Foreskin fibroblast (primary cell): ENCODE measurements at places on chromosomes 7 and 10.

- peak; percentile 43 for DNase-seq
Measured at GRCh38 chr7:129958643-129959470, 6.1 kb upstream of the UBE2H start.

- DNase-seq, result peak; percentile 18
Measured at GRCh38 chr10:14751921-14752320, 22.8 kb downstream of the FAM107B start.

- DNase-seq, result no peak
Measured at GRCh38 chr7:157292770-157293412, 43.9 kb upstream of the DNAJB6 start.

GRCh38 chr10:4183761-4184261, 398.8 kb upstream of the KLF6 start:
- peak; percentile 16 for DNase-seq

DNA sequence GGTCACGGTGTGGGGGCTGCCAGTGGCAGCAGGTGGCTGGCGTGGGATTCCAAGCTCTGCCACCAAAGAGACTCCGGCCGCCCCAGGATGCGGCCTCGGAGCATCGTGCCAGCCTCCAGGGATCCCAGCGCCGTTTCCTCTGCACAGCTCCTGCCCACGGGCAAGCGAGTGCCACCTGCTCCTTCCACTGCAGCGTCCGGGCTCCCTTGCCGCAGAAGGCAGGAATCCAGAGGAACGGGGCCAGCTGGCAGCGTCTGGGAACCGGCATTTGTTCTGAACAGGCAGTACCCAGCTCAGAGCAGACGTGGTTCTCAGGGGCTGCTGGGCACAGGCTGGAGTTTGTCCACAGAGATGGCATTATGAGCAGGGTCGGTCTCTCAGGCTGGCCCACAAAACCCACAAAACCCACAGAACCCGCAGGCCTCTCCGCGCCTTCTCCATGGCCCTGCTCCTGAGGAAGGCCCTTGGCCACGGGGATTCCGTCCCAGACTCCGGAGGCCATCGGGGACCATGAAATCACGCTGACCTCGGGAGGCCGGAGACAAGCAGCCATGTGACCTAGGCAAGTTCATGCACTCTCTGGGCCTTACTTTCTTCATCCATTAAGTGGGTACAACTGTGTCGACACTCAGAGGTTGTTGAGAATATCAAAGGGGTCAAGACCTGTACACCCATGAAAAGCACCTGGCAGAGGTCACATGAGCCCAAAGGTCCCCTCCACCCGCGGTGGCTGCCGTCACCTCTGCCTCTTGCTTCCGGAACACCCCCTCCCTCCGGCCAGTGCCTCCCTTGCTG, 72.1 kb upstream of the TNRC18 start:
- peak; percentile 36 for DNase-seq

GRCh38 chr10:48670978-48671913, 13.4 kb upstream of the WDFY4 start:
- DNase-seq, result no peak

GRCh38 chr7:54180796-54181195, 361.4 kb upstream of the VSTM2A start:
- no peak for DNase-seq

GRCh38 chr7:39616138-39616537, 7.2 kb upstream of the RALA start:
- no peak for DNase-seq

- no peak for DNase-seq
Measured at GRCh38 chr7:150801242-150801945, 825 bp downstream of the TMEM176A start.

DNA sequence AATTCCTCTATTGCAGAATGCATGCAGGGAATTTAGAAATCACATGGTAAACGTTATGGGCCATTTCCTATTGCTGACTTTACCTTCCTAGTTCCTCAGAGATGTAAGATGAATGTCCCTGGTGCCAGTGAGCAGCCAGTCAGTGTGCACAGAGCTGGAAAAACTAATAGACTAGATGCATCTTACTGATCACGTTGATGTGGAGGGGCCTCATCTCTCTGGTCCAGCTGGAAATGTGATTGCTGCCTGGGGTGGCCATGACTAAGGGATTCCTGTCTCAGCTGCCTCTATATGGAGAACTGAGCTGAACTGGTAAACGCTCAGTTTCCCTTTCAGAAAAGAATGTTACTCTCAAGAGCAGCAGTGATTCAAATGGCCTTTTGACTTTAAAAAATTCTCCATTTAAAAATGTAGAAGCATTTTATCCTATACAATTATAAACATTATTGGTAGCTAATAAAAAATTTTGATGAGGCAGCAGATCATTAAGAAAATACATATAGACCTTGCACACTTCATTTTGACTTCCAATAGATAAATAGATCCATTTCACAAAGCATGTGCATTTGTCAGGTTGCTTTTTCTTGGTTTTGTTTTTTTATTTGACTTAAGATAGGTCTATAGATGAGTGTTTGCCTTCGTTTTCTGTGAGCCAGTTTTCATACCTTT, 80.5 kb upstream of the INSYN2A start:
- no peak for DNase-seq

DNA sequence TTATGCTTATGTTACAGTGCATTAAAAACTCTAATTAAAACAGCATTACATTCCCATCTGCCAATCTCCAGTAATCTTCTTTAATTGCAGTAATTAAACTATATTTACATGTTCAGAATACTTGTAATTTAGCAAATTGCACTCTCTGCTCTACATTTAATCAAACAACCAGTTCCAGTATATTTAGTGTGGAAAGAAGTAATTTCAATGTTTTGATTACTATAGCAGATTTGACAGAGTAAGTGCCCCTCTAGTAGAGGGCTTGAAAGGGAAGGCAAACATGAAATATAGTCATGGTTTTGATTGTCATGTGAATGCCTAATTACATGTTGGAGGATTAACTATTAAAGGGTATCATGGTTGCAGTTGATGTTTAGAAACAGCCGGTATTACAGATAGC, 739.7 kb downstream of the AUTS2 start:
- no peak for DNase-seq

- peak; percentile 32 for DNase-seq
Measured at GRCh38 chr7:22572292-22572691, 72.3 kb upstream of the STEAP1B start.

- DNase-seq, result peak; percentile 28
Measured at GRCh38 chr10:10527861-10528562, 489.7 kb upstream of the CELF2 start.

GRCh38 chr10:38070501-38070900, 23.6 kb upstream of the ZNF37A start:
- no peak for DNase-seq
